ENCODE measurements at places on chromosomes 2 and 18.

- no peak for DNase-seq
Observed at GRCh38 chr18:46700066-46700824, 43.2 kb upstream of the LOXHD1 start.

DNA sequence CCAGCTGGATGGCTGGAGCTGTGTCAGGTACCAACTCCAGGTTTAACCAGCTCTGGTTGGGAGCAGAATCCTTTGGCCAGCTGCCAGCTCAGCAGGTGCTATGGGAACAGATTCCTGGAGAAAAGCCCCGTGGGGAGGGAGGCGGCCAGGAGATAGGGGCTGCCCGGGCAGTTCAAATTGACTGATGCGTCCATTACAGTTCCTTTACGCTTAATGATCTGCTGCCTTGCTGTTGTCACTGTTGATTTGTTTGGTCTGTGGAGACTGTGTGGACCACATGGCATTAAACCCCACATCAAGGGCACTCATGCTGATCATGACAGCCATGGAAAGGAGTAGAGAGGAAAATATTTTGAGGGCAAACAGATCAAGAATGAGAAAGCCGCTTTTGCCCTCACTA is 200.0 kb downstream of the TSN start:
- no peak for DNase-seq

GRCh38 chr2:8333177-8333831 is 348.6 kb upstream of the ID2 start:
- no peak for DNase-seq

GRCh38 chr2:3756306-3756705 is 52.9 kb downstream of the DCDC2C start:
- DNase-seq, result no peak

DNA sequence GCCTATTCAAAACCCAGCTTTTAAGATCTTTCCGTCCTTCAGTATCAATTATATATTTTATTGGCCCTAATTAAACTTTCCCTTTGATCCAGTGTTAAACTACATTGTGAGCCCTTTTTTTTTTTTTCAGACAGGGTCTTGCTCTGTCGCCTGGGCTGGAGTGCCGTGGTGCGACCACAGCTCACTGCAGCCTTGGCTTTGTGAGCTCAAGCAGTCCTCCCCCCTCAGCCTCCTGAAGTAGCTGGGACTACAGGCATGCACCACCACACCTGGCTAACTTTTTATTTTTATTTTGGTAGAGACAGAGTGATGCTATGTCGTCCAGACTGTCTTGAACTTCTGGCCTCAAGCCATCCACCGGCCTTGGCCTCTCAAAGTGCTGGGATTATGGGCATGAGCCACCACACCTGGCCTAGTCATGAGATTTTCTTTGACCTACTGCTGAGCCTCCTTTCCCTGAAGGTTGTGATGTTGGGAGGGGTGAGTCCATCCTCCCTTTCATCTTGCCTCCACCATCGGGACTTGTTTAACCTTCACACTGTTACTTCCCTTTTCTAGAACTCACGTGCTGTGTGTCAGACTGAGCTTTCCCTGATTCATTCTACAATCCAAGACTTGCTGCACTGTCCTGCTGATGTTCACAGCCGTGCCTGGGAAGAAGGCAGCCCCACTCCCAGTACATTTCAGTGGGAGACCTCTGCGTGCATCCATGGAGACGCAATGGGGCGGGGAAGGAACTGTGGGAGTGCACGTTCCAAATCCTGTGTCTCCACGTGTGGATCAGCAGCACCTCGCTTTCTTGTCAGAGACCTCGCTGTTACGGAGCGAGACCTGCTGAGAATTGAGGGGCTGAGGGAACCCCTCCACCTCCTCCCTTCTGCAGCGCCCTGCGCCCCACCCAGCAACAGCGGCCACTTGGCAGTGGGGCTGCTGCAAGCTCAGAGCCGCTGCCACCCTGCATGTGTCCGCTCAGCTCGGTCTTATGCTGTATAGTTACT is 10.8 kb downstream of the OXER1 start:
- DNase-seq, result no peak

DNA sequence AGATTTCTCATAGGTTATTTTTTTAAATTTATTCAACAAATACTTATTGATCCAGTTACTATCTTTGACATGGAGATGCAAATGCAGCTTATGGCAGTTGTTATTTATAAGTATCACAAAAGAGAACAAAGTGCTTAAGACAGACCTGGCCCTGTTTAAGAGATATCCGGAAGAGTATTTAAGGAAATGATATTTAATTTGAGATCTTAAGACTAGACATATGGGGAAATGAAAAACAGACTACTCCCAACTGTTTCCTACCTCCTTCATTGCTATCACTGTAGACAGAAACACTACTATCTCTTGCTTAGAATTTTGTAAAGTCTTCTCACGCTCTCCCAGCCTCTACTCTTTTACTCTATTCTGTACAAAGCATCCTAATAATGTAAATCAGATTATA is 36.0 kb downstream of the RPRD1A start:
- DNase-seq, result no peak

DNA sequence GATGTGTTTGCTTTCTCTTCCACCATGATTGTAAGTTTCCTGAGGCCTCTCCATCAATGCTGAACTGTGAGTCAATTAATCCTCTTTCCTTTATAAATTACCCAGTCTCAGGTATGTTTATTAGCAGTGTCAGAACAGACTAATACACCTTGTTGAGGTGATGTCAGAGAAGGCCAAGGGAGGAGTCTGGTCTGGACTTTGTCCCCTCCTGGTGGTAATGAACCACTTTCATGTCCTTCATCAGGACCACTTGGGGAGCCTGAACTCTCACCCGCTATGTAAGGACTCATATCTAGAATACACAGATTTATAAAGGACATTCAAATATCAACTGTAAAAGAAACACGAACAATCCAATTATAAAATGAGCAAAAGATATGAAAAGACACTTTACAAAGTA is 2.9 kb upstream of the CTAGE1 start:
- DNase-seq, result no peak

DNA sequence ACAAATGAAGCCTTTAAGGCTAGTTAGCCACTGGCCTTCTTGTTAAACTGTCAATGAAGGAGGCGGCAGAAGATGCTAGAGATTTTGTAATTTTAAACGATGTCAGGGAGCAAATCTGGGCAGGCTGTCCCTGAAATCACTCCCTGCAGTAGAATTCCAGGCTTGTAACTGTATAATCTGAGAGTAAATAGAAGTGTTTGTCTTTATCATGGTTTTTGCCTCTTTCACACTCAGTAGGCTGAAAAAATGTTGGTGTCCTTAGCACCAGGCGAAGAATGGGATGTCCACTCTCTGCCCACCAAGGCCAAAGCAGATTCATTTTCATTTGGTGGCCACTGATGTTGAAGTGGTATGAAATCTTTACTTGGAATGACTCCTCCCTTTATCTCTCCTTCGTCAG is 136.9 kb upstream of the THSD7B start:
- no peak for DNase-seq

GRCh38 chr18:5066380-5066977 is 130.6 kb downstream of the AKAIN1 start:
- no peak for DNase-seq

GRCh38 chr2:75853436-75853835 is 142.7 kb upstream of the GCFC2 start:
- DNase-seq, result no peak

All from amygdala (tissue), 56 donors.